M059J (cell line): ENCODE measurements at places on chromosomes 6 and 20.

GRCh38 chr20:46720776-46721425 is 11.5 kb downstream of the SLC2A10 start:
- DNase-seq = peak; percentile 57

GRCh38 chr20:63100174-63100925 is 93.6 kb upstream of the BHLHE23 start:
- DNase-seq = no peak

DNA sequence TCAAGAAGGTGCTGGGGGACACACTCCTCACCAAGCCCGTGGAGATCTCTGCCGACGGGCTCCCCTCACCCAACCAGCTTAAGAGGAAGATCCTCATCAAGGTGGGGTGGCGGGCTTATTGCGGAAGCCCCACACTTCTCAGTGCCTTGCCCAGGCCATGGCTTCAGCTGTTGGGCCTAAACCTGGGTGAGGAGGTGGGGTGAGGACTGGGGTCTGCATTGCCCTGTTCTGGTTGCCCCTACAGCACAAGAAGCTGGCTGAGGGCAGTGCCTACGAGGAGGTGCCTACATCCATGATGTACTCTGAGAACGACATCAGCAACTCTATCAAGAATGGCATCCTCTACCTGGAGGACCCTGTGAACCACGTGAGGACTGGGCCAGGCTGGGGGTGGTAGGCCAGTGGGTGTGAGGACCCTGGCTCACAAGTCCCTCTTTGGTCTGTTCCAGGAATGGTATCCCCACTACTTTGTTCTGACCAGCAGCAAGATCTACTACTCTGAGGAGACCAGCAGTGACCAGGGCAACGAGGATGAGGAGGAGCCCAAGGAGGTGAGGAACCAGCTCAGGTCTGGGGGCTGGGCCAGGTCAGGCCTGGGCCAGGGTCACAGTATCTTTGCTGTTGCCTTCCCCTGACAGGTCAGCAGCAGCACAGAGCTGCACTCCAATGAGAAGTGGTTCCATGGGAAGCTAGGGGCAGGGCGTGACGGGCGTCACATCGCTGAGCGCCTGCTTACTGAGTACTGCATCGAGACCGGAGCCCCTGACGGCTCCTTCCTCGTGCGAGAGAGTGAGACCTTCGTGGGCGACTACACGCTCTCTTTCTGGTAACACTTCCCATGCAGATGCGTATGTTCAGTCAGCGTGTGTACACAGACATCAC is 27.9 kb downstream of the PLCG1 start:
- DNase-seq = no peak

DNA sequence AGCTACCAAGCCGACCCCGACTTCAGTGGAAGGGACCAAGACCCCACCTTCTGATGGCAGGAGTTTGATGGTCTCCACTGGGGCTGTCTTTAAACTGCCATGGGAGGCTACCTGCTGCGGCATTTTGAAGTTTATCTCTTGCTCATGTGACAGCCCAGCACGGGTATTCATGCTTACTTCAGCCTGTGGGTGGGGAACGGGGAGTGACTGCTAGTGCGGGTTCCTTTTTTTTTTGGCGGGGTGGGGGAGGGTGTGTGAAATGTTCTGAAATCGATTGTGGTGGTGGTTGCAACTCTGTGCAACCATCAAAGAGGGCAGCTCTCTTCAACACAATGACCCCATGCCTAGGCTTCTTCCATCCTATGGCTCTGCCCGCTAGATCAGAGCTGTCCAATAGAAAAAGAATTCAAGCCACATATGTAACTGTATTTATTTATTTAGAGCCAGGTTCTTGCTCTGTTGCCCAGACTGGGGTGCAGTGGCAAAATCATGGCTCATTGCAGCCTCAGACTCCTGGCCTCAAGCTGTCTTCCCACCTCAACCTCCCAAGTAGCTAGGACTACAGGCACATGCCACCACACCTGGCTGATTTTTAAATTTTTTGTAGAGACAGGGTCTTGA is 53.7 kb downstream of the PPP1R16B start:
- no peak for DNase-seq
